Upper lobe of right lung (tissue), 1 donor: ENCODE measurements at places on chromosomes 2 and 18. TPM values are rescaled to one million over a fixed set of nuclear protein-coding genes. Genes with fewer than 3 reads are reported as not detected.
A peak's percentile ranks its signal among the peaks of the same experiment; 100 is the strongest.

The KIAA2012 gene
- not detected for total RNA-seq

DNA sequence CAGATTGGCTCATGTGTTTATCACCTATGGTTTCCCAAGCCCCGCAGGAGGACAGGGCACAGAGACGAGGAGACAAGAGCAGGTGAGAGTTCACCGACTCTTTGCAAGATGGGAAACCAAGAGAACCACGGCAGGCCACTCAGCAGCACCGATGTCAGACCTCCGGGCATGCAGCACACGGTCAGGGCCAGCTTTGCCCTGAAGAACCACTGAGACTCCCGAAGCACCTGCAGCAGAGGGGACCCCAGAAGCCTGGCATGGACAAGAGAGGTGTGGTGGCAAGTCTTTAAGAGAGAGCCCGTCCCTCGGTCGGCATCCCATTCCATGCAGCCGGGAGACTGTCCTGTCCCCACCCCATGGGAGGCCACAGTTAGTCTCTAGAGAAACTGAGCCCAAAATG is 36.6 kb upstream of the TAF1B start:
- H3K4me3 ChIP-seq, result no peak overlapping the region
- no peaks in the 10 kb centered on the region for H3K36me3 ChIP-seq
- H3K4me1 ChIP-seq, result no peaks in the 10 kb centered on the region

DNA sequence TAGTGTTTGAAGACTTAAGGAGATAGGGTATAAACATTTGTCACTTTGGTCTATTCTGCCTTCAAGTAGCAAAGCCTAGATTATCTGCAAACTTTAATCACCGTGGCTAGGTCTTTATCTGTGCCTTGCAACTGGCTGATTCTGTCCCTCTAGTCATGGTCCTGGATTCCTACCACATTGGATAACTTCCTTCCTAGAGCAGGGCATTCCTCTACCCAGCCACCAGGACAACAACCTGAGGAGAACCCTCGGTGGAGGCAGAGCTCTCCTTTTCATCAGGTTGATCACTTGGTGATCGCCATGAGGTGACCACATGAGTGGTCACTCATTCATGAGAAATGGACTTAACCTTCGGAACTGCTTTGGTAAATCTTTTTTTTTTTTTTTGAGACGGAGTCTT is 25.3 kb upstream of the PTPRM start:
- H3K36me3 ChIP-seq, result no peaks in the 10 kb centered on the region
- no peak for DNase-seq
- H3K4me3 ChIP-seq, result no peak overlapping the region
- H3K27ac ChIP-seq, result no peak overlapping the region
- no peaks in the 10 kb centered on the region for H3K27me3 ChIP-seq

GRCh38 chr18:4551001-4551360 is 95.9 kb upstream of the DLGAP1 start:
- H3K36me3 ChIP-seq, result no peaks in the 10 kb centered on the region
- H3K27ac ChIP-seq, result no peak overlapping the region
- H3K4me1 ChIP-seq, result no peaks in the 10 kb centered on the region
- no peak overlapping the region for H3K4me3 ChIP-seq
- DNase-seq, result no peak

- peak; percentile 82 for DNase-seq
- peak overlapping the region; percentile 17 for H3K27ac ChIP-seq
- H3K36me3 ChIP-seq, result no peaks in the 10 kb centered on the region
- H3K4me1 ChIP-seq, result peaks cover 13% of the 10 kb centered on the region
These were observed 16.0 kb downstream of the PDCD1 start for GRCh38 chr2:241842620-241843211.

DNA sequence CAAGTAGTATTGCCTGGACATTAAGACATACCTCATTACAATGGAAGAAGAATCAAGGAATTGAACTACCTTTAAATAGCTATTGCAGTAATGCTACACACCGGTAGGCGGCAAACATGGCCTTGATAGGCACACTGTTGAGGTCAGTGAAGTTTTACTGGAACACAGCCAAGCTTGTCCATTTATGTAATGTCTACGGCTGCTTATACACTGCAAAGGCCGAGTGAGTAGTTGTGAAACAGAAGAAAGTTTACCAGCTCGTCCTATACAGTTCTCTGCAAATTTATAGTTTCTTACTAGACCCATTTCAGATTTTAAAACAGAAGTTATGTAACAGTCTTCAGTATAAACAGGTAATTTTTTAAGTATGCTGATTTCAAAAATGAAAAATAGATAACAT is 38.8 kb downstream of the PPP4R1 start:
- no peaks in the 10 kb centered on the region for H3K27me3 ChIP-seq
- DNase-seq, result peak; percentile 64

DNA sequence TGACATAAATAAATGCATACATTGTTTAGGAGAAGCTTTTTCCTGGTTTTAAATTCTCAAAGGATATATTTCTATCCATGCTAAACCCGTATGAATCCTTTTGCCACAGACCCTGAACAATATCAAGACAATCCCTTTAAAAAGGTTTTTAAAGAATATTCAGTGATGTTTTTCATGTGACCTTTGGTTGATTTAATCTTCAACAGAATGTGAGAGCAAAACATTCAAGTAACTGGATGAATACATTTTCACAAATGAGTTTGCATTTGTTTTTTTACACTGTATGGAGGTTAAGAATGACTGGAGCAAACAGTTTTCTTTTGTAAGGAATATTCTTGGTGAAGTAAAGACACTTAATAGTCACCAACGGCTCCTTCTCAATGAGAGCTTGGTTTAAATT is 139.4 kb upstream of the CWC22 start:
- H3K4me3 ChIP-seq, result no peak overlapping the region
- no peaks in the 10 kb centered on the region for H3K36me3 ChIP-seq
- H3K27me3 ChIP-seq, result no peaks in the 10 kb centered on the region
- H3K27ac ChIP-seq, result no peak overlapping the region
- H3K4me1 ChIP-seq, result no peaks in the 10 kb centered on the region
